ENCODE measurements at places on chromosomes 1 and 21.

GRCh38 chr1:225631021-225631663, 21.8 kb downstream of the ENAH start:
- no peak for DNase-seq

DNA sequence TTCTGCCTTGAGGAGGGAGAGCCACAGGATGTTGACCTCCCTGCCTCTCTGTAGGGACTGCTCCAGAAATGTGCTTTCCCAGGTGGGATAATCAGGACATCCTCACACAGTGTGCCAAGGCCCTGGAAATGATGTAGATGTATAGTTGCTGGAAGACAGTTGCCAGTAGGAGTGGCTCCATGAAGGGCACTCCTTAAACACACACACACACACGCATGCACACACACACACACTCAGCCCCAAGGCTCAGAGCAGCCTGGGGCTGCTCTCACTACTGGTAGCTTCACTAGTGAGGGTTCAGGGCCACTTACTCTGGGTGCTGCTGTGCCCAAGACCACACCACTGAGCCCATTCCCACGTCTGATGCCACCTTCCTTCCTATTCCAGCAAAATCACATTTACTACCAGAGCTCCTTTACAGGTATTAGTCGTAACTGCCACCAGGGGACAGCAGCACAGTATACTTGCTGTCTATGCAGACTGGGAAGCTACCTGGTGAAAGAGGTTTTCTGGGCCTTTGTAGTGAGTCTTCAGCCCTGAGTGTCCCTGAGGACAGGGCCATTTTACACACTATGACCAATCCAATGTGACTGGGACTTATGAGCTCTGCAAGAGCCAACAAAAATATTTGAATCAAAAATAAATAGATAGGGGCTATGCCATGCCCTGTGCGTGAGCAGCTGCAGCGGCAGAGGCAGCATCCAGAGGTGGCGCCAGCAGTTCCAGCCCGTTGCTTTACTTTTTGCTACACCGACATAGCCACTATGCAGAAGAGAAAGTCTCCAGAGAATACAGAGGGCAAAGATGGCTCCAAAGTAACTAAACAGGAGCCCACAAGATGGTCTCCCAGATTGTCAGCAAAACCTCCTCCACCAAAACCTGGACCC, 15.0 kb downstream of the CRNN start:
- DNase-seq: peak; percentile 28

GRCh38 chr1:24640288-24640687, 2.8 kb upstream of the SRRM1 start:
- DNase-seq: no peak

DNA sequence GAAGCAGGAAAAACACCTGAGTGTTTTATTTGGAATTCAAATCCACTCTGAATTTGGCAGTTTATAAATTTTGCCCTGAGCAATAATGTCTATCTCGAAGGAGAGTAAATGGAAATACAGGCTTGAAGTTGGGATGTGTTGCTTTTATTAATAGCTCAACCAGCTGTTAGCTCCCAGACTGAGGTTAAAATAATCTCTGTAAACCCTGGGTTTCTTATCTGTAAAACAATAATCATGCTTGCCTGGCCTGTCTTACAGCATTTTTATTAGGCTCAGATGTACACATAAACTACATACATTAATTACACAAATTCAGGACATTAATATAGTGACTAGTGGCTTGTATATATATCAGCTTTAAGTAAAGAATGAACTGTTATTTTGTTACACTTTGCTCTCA, 148.5 kb downstream of the GALNT2 start:
- DNase-seq: no peak

GRCh38 chr1:59455206-59455605, 158.3 kb downstream of the FGGY start:
- no peak for DNase-seq

DNA sequence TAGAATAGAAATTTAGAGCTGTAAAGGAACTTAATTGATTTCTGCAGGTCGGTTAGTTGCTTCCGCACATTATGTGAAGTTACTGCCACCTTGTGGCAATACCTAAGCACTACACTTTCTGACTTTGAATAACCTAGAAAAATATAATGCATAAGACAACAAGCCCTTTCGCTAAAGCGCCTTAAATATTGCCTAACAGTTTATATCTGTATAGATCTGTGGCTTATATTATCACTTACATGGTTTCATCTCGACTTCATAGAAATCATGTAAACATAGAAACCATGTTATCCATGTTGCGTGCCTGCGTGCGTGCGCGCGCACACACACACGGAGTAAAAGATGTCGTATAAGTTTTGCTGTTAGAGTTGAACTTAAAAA, 10.9 kb upstream of the IFI16 start:
- DNase-seq: peak; percentile 69

DNA sequence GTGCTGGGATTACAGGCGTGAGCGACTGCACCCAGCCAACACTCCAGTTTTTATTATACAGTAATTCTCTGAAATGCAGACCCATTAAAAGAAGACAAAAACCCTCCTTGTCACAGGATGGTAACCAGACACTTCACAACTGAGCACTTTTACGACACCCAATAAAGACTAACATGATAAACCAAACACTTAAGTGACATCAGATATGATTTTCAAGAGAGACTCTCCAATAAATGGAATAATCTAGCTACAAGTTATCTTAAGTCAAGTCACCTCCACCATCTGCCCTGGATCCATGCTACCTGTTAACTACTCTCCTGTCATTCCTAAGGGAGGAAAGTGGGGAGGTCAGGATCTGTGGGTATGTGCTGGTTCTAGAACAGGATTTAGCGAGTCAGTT, 5.6 kb downstream of the GNG12 start:
- no peak for DNase-seq

- no peak for DNase-seq
These were observed 15.4 kb upstream of the BTG2 start for GRCh38 chr1:203289982-203290260.

DNA sequence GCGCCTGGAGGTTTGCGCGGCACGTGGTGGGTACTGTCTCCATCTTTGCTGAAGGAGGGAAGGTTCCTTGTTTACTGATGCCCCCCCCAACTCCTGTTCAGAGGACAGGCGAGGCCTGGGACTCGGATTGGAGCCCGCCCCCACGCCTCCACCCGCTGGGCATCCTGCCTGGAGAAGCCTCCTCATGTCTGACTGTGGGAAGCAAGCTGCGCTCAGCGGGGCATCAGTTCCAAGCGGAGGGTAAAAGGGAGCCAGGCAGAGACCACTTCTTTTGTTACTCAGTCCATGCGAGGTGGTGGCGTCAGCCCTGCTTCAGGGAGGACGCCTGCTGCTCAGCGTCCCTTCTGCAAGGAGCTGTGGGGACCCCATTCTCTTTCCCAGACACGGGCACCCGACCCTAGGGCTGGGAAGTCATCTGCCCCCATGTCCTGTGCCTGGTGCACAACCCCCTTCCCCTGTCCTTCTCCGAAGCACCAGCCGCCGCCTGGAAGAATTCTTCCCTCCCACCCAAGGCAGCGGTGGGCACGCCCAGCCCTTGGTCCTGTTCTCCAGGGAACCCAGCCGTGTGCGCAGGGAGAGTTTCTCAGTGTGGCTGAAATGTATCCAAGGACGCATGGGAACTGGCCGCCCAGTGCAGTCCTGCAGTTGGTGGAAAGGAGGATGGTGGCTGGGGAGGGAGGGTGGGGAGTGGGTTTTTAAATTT, 414.0 kb downstream of the CAMTA1 start:
- no peak for DNase-seq

DNA sequence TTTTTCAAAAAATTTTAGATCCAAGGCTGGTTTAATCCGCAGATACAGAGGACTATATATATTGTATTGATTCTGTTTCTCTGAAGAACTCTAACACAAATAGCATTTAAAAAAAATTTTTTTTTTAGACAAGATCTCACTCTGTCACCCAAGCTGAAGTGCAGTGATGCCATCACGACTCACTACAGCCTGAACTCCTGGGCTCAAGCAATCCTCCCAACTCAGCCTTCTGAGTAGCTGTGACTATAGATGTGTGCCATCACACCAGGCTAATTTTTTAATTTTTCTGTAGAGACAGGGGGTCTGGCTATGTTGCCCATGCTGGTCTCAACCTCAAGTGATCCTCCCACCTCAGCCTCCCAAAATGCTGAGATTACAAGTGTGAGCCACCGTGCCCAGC, 3.0 kb downstream of the ANKRD45 start:
- no peak for DNase-seq

DNA sequence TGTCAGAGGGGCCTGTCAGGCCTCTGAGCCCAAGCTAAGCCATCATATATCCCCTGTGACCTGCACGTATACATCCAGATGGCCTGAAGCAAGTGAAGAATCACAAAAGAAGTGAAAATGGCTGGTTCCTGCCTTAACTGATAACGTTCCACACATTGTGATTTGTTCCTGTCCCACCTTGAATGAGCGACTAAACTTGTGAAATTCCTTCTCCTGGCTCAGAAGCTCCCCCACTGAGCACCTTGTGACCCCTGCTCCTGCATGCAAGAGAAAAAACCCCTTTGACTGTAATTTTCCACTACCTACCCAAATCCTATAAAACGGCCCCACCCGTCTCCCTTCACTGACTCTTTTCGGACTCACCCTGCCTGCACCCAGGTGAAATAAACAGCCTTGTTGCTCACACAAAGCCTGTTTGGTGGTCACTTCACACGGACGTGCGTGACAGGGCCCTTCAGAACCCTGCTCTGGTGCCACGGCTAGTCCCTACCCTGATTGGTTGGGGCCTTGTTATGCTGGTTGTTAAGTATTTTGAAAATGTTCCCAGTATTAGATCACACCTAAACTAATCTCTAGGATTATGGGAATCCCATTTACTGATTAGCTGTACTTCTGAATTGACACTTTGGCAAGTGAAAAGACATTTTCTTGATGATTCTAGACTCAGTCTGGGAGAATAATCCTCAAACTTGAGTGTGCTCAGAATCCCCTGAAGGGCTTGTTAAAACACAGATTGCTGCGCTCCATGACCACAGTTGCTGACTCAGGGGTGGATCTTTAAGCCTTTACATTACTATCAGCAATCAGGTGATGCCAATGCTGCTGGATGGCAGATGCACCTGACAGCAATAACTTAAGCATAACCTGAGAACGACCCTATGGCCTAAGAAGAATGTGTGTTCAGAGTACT, 28.8 kb upstream of the SPATA6 start:
- DNase-seq: no peak

DNA sequence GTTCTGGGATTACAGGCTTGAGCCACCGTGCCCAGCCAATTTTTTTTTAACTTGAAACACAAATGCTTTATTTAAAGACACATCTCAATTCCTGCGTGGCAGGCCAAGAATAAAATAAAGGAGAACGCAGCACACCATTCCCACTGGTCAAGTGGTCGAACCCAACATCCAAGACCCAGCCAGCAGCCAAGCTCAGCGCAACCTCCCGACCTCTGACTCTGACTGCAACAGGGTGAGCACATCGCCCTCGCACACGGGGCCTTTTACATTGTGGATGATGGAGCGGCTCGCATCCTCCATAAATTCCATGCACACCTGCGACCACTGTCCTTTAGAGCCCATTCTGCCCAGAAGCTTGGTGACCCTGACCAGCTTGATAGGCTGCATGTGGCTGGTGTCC, 5.5 kb upstream of the GUK1 start:
- DNase-seq: no peak

DNA sequence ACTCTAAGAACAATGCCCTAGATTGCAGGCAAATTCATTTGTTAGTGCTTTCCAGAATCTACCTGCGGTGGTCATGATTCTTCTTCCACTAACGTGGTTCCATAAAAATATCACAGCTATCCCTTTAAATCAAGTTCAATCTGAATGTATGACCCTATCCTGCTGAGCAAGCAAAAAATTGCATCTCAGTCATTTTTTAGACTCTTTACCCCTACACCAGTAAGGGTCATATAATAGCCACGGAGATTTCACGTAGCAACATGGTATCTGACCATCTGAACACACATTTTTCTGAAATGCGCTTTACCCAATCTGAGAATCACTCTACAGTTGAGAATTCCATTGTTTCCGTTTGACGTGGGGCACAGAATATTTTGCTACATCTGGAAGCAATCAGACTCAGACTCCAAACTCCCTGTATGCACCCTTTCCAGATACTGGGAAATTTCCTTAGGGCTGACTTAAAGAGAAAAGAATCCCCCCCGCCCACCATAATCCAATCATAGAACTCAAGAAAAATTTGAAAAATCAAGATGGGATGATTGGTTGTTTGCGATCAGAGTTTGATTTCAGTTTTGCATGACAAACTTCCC, 699.2 kb upstream of the ZP4 start:
- DNase-seq: no peak

GRCh38 chr21:33384841-33385331, 18.3 kb upstream of the IFNGR2 start:
- peak; percentile 63 for DNase-seq

- no peak for DNase-seq
These were observed 211.7 kb upstream of the TMEM51 start for GRCh38 chr1:14941864-14942263.

- DNase-seq: peak; percentile 65
These were observed 509 bp downstream of the GDAP2 start for GRCh38 chr1:117928881-117929342.

- no peak for DNase-seq
These were observed 13.3 kb downstream of the GCSAML start for GRCh38 chr1:247562198-247562597.

GRCh38 chr1:31072304-31072746, 6.8 kb upstream of the PUM1 start:
- DNase-seq: no peak

DNA sequence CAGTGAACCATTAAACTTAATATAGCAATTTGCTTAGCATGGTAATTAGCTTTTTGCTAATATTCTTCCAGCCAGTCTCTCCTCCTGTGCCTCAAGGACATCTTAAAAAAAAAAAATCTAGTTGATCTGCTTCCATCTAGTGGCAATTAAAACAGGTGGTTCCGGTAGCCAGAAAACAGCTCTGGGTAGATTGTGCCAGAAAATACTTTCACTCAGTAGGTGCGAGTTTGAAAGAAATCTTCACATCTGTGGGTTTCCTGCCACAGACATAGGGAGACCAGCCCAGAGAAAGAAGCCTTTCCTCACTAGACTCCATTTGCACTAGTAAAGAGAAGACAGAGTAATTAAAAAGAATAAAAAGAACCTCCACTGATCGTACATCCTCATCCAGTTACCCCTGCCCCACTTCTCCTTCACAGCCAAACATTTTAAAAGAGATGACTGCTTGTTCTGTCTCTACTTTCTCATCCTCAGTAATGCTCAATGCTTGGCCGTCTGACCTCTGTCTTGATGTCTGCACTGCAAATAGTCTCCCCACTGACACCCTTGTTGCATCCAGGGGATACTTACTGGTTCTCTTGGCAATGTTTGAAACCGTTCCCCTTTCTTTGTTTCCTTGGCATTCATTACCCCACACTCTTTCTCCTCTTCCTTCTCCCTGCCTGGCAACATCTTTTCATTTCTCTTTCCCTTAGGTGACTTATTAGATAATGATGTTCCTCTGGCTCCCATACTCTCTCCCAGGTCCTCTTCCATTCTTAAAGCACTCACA, 16.9 kb downstream of the SELL start:
- peak; percentile 72 for DNase-seq

Measured in activated CD8-positive, alpha-beta T cell treated with anti-CD3 and anti-CD28 coated beads, Interleukin-2, amount 10 ng/mL, durations not matched to agents 7 days and 5 days (primary cell).